Fibroblast of villous mesenchyme (primary cell): ENCODE measurements at places on chromosomes 7 and 10. TPM values are rescaled to one million over a fixed set of nuclear protein-coding genes. Genes with fewer than 3 reads are reported as not detected.

CASTOR2 gene
- 15.8 and 20.7 TPM in 2 replicates for total RNA-seq

KIF20B gene
- 10.3 and 19.9 TPM in 2 replicates for total RNA-seq

PRXL2A gene
- total RNA-seq: 79.0 and 80.5 TPM in 2 replicates

PDZD7 gene
- total RNA-seq: 1.7 and 1.9 TPM in 2 replicates

PCGF5 gene
- 26.4 and 29.4 TPM in 2 replicates for total RNA-seq

RPEL1 gene
- total RNA-seq: 0.32 and 0.43 TPM in 2 replicates

ATP6V1F gene
- 73.1 and 82.5 TPM in 2 replicates for total RNA-seq

DNA sequence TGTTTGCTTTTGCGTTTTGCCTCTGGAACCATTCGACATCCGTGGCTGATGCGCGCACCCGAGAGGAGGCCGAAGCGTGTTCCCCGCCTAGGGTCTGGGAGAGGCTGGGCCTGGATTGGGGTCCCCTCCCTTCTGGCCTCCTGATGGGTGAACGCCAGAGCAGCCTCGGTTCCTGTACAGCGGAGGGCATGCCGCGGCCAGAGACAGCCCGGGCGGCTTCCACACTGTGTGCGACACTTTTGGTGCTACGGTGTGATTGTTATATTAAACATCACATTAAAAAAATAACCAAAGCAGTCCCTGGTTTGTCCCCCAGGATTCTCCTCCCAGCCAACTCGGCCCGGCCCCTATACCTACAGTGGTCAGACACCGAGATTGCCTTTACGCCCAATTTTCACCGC, 3.7 kb upstream of the HOXA7 start:
- DNase-seq: no peak

DNA sequence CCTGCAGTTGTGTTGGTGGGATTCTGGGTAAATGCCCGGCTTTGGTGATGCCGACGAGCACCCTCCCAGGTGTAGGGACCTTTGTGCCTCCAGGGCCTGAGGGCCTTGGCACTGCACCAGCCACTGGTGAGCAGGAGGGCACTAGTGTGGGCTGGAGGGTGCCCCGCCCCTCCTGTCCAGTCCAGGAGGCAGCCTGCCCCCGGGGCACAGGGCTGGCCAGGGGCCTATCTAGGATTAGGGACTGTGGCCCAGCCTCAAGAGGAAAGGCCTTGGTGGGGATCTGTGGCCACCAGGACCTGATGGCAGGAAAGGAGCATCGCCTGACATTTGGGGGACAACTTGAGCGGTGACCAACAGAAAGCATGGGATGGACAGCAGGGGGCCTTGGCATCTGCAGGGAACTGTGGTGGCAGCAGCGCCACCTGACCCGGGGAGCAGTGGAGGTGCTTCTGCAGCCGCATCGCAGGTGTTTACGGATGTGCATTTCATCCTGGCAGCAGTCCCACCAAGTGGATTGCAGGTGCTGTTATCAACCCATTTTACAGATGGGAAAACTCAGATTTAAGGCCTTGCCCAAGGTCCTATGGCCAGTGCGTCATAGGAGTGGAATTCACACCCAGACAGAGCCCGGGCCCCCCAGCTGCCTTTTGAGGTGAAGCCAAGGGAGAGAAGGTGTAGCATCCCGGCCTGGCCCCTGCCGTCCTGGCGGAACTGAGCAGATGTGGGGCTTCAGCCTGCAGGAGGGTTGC, 11.1 kb downstream of the ZNF316 start:
- DNase-seq: no peak

- DNase-seq: no peak
Measured at GRCh38 chr7:129862682-129863081, 90.1 kb downstream of the UBE2H start.

- DNase-seq: no peak
Measured at GRCh38 chr7:98040626-98041360, 50.8 kb upstream of the OCM2 start.

- no peak for DNase-seq
Measured at GRCh38 chr10:70320751-70321150, 36.9 kb upstream of the NPFFR1 start.

DNA sequence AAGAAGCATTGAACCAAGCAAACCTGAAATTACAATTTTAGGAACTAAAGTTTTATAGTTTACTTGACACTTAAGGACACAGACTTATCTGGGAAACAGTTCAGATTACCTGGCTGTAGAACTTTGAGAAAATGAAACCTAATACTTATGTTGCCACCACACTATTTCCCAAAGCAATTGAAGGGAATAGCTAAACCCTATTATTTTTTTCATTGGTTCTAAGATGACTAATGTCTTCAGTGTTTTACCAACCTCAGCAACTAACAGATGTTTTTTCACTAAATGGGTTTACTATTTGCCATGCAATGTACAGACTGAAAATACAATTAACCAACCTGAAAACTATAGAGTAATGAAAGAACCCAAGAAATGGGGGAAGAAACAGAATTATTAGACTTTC, 689.6 kb downstream of the SORCS1 start:
- DNase-seq: no peak

GRCh38 chr7:113000316-113001020, 86.2 kb downstream of the GPR85 start:
- no peak for DNase-seq

DNA sequence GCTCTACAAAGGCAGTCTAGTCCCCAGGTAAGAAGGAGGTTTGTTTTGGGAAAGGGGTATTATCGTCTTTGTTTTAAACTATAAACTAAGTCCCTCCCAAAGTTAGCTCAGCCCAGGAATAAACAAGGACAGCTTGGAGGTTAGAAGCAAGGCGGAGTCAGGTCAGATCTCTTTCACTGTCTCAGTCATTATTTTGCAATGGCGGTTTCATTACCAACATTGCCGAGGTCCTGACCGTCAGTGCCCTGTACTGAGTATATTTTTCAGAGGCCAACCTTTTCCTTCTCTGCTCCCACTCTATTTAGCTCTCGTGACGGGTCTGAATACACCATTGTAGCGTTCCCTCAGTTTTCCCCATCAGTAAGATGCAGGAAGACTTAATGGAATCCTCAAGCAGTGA, 184.5 kb downstream of the PRKCQ start:
- no peak for DNase-seq

- DNase-seq: no peak
Measured at GRCh38 chr7:155860461-155860839, 48.2 kb upstream of the SHH start.

DNA sequence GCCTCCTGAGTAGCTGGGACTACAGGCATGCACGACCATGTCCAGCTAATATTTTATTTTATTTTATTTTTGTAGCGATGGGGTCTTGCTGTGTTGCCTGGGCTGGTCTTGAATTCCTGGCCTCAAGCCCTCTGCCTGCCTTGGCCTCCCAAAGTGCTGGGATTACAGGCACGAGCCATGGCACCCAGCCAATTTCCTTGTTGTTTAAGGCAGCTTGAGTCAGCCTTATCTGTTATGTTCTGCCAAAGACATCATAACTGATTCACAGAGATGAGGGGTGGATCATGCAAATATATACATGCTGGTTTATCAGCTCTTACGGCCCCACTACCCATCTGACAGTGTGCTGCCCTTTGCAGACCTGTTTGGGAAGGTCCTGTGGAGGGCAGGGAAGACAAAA, 826.7 kb downstream of the TYW1 start:
- peak; percentile 14 for DNase-seq

DNA sequence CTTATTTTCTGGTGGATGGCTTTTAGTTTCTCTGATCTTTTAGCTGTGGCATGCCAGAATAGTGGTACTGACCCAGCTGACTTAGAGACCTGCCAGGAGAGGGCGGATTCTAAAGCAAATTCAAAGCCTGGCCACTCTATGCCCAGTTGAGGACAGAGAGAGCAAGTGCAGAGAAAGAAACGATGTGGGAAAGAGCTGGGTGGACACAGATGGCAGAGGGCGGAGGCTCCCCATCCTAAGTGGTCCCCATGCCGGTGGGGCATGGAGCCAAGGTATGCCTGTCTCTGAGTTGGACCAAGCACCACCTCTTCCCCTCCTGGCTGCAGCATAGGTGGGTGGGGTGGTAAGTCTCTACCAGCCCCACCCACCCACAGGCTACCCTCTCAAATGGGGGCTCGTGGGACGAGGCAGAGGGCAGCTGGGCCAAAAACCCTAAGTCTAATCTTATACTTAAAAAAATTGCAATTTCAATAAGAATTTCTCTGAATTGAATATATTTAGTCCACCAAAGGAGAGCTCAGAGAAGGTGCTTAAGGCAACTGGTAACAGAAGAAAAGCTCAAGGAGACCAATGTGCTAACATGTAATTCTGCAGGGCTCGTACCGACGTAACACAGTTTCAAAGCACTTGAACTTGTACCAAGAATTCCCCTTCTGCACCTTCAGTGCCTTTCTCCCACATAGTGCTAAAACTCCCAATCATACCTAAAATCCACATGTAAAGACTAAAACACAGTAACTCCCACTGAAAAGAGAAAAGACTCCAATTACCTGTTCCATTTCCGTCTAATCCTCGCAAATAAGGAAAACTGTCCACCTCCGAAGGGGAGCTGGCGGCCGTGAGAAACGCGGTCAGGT, 85.7 kb upstream of the NMT2 start:
- DNase-seq: no peak

DNA sequence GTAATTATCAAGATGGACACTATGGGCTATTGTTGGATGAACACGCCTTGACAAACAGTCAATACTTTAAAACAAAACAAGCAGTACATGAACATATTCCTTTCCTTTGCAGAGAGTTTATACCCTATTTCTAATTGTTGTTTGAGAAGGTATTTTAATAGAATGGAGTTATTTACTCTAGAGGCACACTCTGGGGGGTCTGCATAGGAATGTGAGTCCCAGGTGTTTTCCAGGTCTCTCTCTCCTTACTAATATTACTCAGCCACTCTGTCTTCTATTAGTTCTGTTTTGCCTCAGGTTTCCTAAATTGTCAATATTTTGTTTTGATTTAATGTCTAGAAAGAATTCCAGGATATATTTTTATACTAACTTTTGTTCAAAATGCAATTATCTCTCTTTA, 1091.4 kb downstream of the CNTNAP2 start:
- no peak for DNase-seq

- DNase-seq: peak; percentile 95
Measured at GRCh38 chr10:93465806-93466675, 16.1 kb downstream of the MYOF start.

DNA sequence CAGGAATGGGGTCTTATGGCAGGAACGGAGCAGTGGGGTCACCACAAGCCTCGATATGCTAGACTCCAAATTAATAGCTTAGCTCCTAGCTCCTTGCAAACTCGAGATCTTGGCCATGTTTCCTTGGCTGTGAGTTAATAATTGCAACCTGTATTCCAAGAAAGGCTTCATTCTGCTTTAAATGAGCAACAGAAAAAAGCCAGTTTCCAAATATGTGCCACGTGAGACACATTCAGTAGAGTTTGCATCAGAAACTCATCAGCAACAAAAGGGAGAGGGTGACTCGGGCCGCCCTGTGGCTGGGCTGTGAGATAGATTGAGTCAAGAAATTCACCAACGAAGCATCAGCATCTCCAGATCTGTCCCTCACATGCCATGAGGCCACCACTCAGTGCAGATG, 112.0 kb downstream of the NPTX2 start:
- DNase-seq: no peak

DNA sequence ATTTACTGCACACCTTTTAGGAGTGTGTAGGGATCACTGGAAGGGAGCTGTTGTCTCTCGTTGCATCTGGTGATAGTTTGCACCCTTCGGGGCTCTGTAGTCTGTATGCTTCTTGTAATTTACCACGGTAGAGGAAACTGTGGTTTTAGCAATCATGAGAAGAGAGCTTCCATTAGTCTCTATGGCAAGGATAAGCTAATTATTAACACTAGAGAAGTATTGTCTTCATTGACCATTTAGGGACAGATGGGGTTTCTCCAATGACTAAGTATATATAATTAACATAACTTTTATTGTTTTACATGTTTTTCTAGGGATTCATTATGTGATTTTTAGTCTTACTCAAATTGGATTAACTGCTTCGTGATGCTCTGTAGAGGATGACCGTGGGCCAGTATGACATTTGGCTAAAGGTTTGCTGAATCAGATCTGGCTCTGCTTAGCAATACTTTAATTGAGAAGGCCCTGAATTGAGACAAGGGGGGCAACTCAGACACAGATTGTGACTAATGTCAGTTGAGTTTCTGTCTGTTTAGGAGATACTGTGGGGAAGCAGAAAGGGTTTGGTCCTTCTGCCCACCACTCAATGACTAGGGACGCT, 8.7 kb downstream of the SLC18A2 start:
- DNase-seq: no peak

DNA sequence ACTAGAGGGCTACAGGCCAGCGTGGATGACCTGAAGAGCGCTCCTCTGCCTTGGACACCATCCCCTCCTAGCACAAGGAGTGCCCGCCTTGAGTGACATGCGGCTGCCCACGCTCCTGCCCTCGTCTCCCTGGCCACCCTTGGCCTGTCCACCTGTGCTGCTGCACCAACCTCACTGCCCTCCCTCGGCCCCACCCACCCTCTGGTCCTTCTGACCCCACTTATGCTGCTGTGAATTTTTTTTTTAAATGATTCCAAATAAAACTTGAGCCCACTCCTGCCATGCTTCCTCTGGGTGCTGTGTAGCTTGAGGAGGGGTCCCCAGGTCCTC, 4.5 kb downstream of the SNCG start:
- no peak for DNase-seq

DNA sequence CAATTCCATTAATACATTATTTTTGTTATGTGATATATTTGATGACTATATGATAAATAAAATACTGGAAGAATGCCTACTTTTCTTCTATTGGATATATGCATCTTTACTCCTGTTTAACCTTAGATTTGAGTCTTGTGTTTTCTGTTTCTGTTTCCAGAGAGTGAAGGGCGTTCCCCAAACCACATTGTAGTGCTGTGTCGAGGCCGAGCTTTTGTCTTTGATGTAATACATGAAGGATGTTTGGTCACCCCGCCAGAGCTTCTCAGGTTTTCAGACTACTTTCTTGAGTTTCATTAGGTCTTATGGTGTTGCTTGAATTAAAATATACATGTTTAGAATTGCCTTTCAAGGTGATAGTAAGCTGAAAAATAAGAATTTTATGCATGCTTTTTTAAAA, 23.8 kb downstream of the CROT start:
- no peak for DNase-seq

GRCh38 chr10:45453639-45454255, 79.7 kb downstream of the ALOX5 start:
- DNase-seq: no peak
